Stimulated activated CD8-positive, alpha-beta memory T cell treated with anti-CD3 and anti-CD28 coated beads, Interleukin-7, amount 100 ng/mL, for 4 hours (primary cell): ENCODE measurements at places on chromosomes 2 and 18.

DNA sequence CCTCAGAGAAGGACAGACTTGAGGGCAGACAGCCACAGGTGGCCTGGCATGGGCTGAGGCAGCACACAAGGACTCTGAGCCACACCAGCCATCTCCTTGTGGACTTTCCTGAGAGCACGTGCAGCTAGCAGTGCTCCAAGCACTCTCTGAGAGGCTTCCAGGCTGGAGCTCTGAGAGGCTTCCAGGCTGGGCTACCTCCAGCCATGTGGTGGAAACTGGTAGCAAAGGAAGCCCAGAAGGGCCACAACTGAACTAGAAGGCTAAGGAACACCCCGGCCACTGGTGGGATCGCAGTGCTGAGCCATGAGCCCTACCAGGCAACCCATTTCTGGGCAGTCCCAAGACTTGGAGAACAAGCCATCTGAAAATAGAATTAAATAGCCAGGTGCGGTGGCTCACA, 39.5 kb downstream of the BCL11A start:
- DNase-seq: no peak

DNA sequence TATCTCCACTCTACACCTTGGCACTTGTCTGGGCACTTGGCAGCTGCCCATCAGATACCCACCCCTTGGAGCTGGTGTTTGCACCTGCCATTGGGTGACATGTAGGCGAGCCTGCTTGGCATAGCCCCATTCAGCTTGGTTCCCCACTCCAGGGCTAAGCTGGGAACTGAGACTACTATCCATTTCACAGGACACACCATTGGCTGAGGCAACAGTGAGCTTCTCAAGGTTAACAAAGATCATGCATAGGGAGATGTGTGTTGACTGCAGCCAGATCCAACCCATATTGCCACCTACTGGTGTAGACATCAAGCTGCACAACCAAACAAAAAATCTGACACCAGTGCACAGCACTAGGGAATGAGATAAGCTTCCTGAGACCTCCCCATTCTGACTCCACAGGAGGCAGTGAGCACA, 1389.8 kb upstream of the TMEFF2 start:
- no peak for DNase-seq

- DNase-seq: no peak
Observed at GRCh38 chr2:128012698-128013097, 15.2 kb downstream of the SAP130 start.

GRCh38 chr2:46480562-46480961, 1.2 kb downstream of the TMEM247 start:
- DNase-seq: no peak

- no peak for DNase-seq
Observed at GRCh38 chr18:12883372-12883683, 709 bp downstream of the PTPN2 start.

DNA sequence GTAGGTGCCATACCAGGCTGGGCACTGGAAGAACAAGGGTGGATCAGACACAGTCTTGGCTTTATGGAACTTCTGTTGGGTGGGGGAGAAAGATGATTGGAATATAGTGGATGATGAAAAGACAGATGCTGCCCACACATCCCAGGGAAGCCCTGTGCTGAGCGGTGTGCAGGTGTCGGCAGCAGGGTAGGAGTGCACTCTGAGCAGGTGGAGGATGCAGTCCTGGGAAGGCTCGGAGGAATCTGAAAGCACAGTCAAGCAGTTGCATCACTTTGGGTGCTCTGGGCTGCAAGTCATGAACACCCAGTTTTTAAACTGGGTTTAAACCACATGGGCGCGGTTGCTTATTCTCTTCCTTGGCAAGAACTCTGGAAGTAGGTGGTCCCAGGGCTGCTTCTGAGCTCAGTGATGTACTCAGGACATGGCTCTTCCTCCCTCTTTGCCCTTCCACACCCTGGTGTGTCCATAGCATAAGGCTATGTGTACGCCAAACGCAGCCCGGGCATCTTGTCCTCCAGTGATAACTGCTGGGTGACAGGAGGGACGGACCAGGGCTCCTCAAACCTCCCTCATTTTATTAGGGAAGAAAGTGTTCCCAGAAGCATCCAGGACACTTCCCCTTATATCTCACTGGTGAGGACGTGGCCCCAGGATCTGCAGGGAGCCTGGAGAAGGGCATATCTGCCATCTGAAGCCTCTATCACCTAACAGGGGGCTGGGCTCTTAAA, 84.0 kb downstream of the SH3RF3 start:
- DNase-seq: no peak

DNA sequence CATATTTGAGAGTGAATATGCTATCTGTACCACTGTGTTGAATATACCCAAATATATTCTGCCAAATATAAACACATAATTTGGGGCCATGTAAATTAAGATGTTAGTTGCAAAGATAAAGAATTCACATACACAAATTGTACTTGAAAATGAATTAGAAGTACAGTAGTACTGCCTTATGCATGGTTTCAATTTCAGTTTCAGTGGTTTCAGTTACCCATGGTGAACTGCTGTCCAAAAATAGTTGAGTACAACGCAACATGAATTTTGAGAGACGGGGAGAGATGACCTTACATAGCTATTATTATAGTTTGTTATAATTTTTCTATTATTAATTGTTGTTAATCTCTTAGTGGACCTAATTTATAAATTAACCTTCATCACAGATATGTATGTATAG, 1313.0 kb upstream of the FAM98A start:
- DNase-seq: no peak
